ENCODE measurements at places on chromosomes 2 and 18. TPM values are rescaled to one million over a fixed set of nuclear protein-coding genes. Genes with fewer than 3 reads are reported as not detected.

The NEURL3 gene
- total RNA-seq: not detected

The CWC22 gene
- total RNA-seq: 13.6 TPM

The PLGLB2 gene
- 2.1 TPM for total RNA-seq

The DLGAP1 gene
- total RNA-seq: 0.52 TPM
